ENCODE measurements at places on chromosomes 1 and 21. TPM values are rescaled to one million over a fixed set of nuclear protein-coding genes. Genes with fewer than 3 reads are reported as not detected.
A peak's percentile ranks its signal among the peaks of the same experiment; 100 is the strongest.

DNA sequence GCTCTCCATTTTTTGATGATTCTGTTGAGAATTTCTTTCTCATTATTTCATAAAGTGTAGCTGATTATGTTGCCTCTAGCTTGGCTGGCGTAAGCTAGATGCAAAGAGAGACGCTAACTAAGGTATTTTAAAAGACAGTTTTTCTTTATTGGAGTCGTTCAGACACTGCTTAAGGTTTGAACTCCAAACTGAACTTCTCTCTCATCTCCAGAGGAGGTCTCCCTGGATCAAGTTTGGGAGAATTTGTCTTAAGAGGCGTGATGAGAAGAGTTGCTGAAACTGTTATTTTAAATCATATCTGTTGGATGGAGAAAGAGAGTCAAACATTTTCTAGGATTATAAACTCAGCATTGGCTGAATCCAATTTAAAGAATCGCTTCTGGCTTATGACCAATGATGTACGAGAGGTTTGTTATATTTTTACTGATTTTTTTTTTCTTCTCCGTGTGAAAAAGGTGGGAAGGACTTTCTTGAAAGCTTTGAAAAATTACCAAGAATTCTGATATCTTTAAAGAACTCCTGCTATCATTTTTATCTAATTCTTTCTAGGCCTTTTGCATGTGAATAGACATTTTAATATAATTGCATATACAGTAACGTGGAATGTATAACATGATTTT, 34.0 kb downstream of the MAP3K7CL start:
- DNase-seq = no peak

- no peak for DNase-seq
These were observed 3.4 kb upstream of the CASQ2 start for GRCh38 chr1:115771847-115772457.

DNA sequence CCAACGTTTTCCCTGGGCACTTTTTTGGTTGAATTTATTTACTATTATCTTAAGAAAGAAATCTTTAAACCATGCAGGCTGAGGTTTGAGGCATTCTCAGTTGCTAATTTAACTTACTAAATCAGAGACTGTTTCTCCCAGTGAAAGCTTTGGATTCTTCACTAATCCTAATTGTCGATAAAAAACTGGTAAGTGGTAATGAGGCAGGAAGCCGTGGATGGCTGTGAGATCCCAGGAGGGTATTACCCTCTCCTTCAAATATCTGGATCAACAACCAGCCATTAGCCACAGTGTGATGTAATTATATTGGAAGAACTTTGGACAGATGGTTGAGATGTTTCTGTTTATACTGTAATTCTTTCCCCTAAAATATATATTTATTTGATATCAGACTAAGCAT, 485.0 kb downstream of the DISC1 start:
- no peak for DNase-seq

DNA sequence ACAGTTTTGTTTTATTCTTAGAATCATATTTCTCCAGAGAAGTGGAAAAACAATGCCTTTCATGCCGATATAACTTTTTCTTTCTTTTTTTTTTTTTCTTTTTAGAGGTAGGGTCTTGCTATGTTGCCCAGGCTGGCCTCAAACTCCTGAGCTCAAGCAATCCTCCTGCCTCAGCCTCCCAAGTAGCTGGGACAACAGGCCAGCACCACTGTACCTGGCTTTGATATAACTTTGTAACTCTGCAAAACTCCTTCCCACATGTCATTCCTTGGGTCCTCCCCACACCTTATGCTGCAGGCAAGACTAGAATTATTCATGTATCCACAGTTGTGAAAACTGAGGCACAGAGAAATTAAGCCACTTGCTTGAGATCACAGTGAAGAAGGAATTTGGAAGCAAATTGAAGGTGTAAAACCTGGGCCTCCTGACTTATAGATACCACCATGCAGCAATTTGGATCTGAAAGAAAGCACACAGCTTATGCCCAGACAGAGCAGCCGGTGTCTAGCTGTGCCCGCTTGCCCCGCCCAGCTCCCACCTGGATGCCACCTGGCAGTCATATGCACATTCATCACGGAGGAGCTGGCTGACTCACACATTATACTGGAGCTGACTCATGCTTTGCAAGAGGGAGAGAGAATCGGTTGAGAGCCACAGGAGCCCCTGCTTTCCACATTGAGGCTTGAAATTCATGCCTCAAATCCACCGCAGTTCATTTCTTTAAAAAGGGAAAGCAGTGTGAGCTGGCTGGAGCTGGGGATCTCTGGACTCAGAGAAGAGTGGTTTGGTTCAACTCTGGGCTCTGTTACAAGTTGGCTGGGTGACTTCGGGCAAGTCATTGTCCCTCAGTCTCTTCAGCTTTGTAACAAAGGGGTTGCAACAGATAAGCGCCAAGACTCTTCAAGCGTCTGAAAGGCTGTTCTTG, 8.3 kb upstream of the SLC2A1 start:
- DNase-seq = no peak

GRCh38 chr1:227771771-227772170, 36.5 kb downstream of the SNAP47 start:
- DNase-seq = no peak

GRCh38 chr1:211654838-211655787, 20.3 kb downstream of the NEK2 start:
- peak; percentile 81 for DNase-seq

DNA sequence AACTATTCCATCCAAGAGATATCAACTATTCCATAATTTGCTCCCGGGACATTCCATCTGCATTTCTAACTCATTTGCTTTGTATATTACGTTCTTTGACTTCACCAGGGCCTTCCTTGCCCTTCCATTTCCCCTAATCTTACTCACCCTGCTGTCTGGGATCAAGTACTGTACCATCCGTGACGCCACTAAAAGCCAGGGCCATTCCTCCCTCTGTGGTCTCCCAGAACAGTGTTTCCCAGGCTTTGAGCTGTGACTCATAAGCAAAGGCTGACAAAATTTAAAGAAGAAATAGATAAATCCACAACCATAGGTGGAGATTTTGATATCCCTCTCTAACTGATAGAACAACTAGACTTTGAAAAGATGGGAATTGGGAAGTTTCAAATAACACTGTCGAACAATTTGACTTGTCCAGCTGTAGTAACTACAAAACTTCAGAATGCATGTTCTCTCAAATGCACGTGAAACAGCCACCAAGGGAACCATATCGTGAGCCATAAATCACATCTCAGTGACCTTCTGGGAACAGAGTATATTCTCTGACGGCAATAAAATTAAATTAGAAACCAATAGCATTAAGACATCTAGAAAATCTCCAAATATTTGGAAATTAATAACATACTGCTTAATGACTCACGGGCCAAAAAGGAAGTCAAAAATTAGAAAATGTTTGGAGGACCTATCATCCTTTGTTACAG, 501.0 kb downstream of the SETD4 start:
- DNase-seq = no peak

DNA sequence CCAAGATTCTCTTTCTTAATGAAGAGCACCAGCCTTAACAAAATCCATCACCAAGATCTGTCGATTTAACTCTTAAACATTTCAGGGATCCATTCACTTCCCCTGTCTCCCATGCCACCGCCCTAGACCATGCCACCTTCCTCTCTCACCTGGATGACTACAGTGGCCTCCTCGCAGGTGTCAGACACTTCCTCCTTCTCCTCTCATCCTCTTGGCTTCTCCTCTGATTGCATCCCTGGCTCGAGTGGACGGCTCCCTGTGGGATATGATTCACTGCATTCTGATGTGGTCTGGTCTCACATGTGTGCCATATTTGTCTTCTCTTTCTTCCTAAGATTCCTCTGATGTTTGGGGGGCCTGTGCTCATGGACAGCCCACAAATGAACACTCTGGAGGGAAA, 66.4 kb upstream of the KLHDC7A start:
- DNase-seq = no peak

DNA sequence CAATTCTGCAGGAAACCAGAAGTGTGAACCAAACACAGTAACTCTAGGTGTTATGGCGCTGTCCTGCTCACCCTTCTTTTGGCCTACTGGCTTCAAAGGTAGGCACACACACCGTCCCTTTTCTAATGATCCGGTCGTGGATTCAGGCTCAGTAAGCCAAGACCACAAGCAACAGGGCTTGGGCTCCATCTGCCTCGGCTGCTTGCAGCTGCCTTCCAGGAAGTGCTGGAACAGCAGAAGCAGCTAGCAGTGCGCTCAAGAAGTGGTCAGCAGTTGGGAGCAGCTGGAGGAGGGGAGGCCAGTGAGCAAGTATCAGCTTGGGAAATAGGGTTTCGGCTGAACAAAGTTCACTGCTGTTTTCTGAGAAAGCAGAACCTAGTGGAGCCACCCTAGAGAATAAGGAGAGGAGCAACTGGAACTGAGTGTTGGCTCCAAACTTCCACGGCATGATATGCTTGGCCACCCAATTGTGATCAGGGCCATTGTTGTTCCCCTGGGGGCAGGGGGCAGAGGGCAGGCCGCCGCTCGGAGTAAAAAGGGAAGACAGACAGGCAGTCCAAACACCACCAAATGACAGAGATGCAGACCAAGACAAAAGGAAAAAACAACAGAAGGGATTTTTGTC, 173.4 kb downstream of the TOMM20 start:
- no peak for DNase-seq

DNA sequence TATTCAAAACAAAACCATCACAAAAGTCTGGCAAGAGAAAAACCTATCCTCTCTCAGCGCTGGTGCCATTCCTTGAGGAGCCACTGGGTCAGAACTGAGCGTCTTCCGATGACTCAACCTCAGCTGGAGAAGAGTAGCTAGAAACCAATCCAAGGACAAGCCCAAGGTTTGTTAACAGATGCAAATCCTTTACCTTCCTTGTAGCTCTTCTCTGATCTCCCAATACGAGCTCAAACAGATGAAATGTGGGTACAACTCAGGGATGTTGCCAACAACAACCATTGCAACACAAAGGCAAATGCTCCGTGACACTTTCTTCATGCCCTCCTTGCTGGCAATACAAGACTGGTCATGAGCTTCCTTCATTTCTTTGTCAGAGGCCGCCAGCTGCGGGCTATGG, 337.1 kb downstream of the SIPA1L2 start:
- DNase-seq = no peak

DNA sequence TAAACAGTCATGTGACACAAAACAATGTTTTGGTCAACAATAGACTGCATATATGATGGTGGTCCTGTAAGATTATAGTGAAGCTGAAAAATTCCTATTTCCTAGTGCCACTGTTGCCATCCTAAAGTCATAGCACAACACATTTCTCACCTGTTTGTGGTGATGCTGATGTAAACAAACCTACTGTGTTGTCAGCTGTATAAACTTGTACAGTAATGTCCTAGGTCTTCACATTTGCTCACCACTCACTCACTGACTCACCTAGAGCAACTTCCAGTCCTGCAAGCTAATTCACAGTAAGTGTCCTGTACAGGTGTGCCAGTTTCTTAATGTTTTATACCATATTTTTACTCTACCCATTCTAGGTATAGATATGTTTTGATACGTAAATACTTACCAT, 326.1 kb upstream of the USP24 start:
- no peak for DNase-seq

DNA sequence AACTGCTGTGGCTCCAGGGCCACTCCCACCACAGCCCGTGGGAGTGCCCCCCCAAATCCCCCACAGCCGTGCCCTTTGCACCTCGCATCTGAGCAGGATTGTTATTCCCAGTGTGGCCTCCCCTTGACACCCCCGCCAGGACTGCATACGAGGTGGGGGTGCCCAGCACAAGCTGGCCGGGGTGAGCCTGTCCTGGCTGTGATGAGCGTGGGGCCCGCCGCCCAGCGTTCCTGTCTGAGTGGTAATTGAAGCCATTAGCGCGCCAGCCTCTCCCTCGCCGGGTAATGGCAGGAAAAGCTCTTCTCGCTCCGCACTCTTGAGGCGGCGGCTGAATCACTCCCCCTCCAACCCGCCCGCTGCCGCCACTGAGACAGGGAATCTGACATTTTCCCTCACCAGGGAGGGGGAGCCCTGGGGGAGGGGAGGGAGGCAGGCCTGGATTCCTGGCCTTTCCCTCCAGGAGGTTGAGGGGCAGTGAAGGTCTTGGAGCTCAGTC, 27.7 kb downstream of the PTPRF start:
- no peak for DNase-seq

GRCh38 chr21:36949171-36950141, 17.0 kb downstream of the HLCS start:
- DNase-seq = no peak

GRCh38 chr1:29879217-29879616, 642.9 kb downstream of the PTPRU start:
- no peak for DNase-seq

- no peak for DNase-seq
These were observed 23.7 kb downstream of the EIF2B3 start for GRCh38 chr1:44962729-44963128.

DNA sequence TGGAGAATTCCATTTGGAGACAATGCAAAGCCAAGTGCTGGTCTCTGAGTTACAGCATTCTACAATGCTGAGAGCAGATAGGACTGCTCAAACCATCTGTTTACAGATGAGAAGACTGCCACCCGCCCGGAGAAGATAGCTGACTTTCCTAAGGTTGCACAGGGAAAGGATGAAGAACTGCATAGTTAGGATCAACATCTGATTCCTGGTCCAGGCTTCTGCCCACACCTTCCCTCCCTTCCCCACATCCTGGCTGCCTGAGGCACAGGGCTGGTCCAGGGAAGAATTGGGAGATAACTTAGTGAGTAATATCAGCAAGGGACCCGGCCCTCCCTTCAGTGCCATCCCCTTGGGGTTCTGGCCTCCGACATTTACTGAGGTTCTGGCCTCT, 2.0 kb downstream of the SERINC2 start:
- DNase-seq = no peak

- DNase-seq = no peak
These were observed 90.8 kb upstream of the TMPRSS2 start for GRCh38 chr21:41598561-41599431.

GRCh38 chr1:51203121-51203873, 32.8 kb upstream of the RNF11 start:
- DNase-seq = no peak

DNA sequence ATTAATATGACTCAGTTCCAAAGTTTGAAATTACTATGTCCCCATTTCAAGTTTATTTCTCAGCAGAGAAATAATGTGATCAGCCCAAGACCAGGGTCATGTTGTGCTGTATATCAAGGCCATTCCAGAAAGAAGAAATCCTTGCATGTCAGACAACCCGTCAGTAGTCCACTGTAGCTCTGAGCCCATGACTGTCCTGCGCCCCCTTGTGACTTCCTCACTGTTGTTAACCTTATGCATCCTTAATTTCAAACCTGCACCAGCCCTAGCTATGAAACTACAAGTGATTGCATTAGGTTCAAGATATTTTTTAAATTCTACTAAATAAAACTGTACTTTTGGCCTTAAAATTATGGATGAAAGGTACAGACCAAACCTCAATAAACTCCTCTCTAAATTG, 133.0 kb downstream of the LRRC7 start:
- no peak for DNase-seq

- no peak for DNase-seq
These were observed 6.1 kb upstream of the IGSF8 start for GRCh38 chr1:160104486-160104885.

GRCh38 chr1:85453640-85454194, 11.2 kb downstream of the DDAH1 start:
- no peak for DNase-seq

- DNase-seq = no peak
These were observed 37.6 kb upstream of the BTG3 start for GRCh38 chr21:17650292-17650691.

GRCh38 chr1:194052514-194053338, 866.3 kb upstream of the B3GALT2 start:
- DNase-seq = no peak

- DNase-seq = no peak
These were observed 9.6 kb upstream of the RGS1 start for GRCh38 chr1:192565946-192566345.

Gene ANKRD34A
- 1.6 TPM for total RNA-seq

Gene KCNH1
- total RNA-seq = not detected

Gene PODN
- not detected for total RNA-seq

Gene NES
- total RNA-seq = not detected

Gene NEK7
- total RNA-seq = 108 TPM

Gene NPR1
- total RNA-seq = not detected

Gene SPAG17
- total RNA-seq = not detected

Gene MYCL
- 0.36 TPM for total RNA-seq
